HS-27A (cell line): ENCODE measurements at places on chromosomes 16 and 17.

DNA sequence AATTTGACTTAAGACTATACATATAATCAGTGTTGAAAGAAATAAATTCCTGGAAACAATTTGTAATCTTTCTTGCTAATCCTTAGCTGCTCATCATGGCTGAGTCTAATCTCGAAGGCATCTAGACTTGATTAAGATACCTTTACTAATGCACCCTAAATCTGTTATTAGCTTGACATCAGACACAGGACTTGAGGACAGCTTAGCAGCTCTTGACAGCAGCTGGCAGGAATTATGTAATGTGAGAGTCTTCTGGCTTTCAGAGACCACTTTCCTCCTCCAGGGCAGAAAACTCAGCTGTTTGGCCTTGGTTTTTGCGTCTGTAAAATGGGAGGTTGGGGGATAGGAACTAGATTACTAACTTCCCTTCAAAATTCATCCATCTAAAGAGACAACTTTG lies 7.1 kb upstream of the MPP2 start:
- DNase-seq = no peak

- no peak for DNase-seq
These were observed at the start of gene CHST4 for GRCh38 chr16:71526111-71526631. Gene CHST4 (plus strand): TSS chr16:71526426. CDS start chr16:71536678, 10,252 bp downstream.

DNA sequence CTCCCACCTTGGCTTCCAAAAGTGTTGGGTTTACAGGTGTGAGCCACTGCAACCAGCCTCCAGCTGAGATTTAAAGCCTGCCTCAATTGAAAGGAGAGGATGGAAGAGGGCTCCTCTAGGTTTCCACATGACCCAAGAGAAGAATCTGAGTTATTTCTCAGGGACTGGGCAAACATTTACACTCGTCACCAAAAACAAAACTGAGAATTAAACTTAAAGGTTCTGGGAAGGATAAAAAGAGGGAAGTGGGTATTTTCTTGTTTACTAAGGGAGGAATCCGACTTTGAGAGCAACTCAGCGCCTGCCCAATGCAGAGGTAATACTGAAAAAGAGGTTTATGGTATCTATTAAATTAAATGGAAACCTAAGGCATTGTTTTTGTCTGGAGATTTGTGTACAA lies 13.3 kb downstream of the HOXB1 start:
- DNase-seq = no peak

GRCh38 chr17:64223931-64224629 lies 39.0 kb downstream of the TEX2 start:
- DNase-seq = no peak

DNA sequence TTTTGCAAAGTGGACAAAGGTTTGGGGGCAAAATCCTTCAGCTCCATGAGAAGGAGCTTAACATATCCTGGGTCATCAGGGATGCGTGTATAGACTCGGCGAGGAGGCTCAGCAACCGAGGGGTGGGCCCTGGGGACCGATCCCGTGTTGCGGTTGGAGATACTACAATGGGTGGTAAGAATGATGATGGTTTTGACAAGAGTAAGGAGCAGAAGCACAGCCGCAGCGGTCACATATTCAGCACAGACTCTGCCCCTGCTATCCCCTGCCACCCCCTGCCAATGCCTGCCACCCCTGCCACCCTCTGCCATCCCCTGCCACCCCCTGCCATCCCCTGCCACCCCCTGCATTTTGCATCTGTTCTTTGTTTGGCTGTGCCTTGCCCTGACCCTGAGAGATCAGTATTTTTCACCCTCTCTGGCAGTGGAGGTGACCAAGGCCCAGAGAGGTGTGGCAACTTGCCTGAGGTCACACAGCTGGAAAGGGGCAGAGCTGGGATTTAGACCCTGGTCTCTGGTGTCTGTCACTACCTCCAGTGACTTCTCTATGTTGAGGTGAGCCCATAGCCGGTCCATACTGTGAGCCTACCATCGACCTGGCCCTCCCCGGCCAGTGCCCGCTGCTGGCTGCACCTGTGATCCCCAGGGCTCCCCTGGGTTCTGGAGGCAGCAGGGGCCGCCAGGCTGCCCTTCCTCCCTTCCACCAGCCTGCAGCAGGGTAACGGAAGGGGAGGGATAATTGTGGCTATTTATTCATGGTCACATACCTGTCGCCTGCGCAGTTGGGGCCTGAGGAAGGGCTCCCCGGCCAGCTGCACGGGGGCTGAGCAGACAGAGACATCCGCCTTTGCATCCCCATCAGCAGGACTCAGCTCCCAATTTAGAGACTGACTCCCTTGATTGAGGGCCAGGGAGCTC lies 74.9 kb upstream of the CBX4 start:
- no peak for DNase-seq

GRCh38 chr17:4950075-4950745 lies 709 bp upstream of the ENO3 start:
- no peak for DNase-seq
